ENCODE measurements at places on chromosomes 2 and 18.

- no peak for DNase-seq
Observed at GRCh38 chr2:70887208-70887549, 48.5 kb upstream of the ATP6V1B1 start.

GRCh38 chr18:59061914-59062642 is 77.6 kb upstream of the SEC11C start:
- DNase-seq, result no peak

GRCh38 chr2:196954001-196954400 is 27.5 kb upstream of the PGAP1 start:
- DNase-seq, result no peak

- DNase-seq, result no peak
Observed at GRCh38 chr2:51290725-51291124, 258.8 kb upstream of the NRXN1 start.

GRCh38 chr2:218046238-218046637 is 22.8 kb upstream of the RUFY4 start:
- DNase-seq, result no peak

GRCh38 chr2:40450796-40451430 is 977 bp downstream of the SLC8A1 start:
- DNase-seq, result no peak

- DNase-seq, result no peak
Observed at GRCh38 chr2:100425107-100425506, 7.6 kb upstream of the CHST10 start.

- DNase-seq, result no peak
Observed at GRCh38 chr18:74005320-74006109, 142.1 kb downstream of the FBXO15 start.

GRCh38 chr2:214569419-214570035 is 158.7 kb downstream of the VWC2L start:
- DNase-seq, result no peak

DNA sequence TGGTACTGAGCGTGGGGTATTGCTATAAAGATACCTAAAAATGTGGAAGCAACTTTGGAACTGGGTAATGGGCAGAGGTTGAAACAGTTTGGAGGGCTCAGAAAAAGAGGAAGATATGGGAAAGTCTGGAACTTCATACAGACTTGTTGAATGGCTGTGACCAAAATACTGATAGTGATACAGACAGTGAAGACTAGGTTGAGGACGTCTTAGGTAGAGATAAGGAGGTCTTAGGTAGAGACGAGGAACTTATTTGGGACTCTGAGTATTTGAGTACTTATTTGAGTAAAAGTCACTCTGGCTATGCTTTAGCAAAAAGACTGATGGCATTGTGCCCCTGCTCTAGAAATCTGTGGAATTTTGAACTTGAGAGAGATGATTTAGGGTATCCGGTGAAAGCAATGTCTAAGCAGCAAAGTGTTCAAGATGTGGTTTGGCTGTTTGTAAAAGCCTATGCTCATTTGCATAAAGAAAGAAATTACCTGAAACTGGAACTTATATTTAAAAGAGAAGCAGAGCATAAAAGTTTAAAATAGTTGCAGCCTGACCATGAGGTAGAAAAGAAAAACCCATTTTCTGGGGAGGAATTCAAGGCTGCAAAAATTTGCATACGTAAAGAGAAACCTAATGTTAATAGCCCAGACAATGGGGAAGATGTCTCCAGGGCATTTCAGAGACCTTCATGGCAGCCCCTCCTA is 219.6 kb downstream of the PDE1A start:
- DNase-seq, result no peak

DNA sequence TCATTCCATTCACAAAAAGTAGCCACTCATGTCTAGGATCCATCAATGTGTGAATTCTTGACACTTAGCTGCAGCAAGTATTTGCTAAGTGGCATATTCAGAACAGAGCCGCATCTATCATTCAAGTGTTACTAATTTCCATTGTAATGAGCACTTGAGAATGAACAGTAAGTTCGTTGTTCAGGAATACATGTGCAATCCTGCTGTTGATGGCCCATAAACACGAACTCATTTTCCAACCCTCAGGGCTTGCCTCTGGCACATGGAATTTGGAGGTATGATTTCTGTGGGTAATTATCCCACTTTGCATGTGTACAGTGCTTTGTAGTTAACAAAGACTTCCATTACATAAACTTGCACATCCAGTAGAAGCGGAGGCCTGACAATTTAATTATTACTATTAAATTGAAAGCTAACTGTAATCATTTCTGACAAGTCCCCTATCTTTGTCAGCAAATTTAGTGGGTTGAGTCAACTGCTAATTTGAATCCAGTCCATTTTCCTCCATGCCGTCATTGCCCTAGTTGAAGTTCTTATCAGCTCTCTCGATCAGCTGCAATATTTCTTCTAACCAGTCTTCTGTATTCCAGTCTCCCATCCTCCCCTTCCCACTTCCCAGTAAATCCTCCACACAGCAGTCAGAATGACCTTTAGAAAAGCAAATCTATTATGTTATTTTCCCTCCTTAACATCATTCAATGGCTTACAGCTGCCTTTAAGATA is 116.0 kb upstream of the AQP4 start:
- DNase-seq, result no peak

DNA sequence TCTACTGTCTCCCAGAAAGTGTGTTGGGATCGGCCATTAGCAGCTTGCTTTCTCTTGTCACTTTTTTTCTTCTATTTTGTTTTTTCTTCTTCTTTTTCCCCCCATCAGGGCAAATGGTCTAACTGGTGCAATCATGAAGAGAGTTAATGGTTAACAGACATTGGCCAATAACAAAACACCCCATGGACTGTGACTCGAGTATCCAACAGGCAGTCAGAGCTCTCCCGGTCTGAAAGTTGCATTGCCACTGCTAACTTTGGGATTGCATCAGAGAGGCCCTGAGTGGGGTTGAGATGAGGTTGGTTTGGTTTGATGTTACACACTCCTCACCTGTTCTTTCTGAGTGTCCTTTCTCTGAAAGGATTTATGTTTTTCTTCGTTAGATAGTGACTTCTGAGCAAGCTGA is 12.9 kb upstream of the SNORC start:
- DNase-seq, result no peak

DNA sequence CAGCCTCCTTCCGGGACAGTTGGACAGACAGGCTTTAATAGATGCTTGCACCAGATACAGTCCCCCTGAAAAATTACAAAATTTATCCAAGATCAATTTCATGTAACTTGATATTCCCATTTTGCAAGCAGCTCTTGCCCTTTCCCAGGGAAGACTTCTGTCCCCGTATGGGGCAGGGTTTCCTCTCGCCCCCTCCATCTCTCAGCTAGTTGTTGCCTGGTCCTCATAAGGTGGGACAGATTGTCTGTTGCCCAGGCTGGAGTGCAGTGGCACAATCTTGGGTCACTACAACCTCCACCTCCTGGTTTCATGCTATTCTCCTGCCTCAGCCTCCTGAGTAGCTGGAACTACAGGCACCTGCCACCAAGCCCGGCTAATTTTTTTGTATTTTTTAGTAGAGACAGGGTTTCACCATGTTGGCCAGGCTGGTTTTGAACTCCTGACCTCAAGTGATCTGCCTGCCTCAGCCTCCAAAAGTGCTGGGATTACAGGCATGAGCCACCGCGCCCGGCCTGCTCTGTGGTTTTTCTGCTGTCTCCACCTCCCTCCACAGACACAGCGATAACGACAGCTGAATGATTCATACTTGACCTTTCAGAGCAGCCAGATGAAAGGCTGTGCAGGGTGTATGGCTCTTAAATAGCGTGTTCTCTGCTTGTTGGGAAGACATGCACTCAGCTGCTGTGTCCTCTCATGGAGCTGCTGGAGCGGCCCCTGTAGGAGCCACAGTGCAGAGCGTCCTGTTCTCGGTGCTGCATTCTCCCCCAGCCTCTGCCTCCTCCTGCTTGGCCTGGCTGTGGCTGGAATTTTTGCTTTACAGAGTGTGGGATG is 61.4 kb downstream of the TTC39C start:
- DNase-seq, result peak; percentile 28

- DNase-seq, result no peak
Observed at GRCh38 chr2:223526106-223526505, 76.1 kb downstream of the SCG2 start.
